ENCODE measurements at places on chromosomes 6 and 20.

GRCh38 chr6:14035071-14035847, 82.3 kb upstream of the CD83 start:
- DNase-seq = no peak

DNA sequence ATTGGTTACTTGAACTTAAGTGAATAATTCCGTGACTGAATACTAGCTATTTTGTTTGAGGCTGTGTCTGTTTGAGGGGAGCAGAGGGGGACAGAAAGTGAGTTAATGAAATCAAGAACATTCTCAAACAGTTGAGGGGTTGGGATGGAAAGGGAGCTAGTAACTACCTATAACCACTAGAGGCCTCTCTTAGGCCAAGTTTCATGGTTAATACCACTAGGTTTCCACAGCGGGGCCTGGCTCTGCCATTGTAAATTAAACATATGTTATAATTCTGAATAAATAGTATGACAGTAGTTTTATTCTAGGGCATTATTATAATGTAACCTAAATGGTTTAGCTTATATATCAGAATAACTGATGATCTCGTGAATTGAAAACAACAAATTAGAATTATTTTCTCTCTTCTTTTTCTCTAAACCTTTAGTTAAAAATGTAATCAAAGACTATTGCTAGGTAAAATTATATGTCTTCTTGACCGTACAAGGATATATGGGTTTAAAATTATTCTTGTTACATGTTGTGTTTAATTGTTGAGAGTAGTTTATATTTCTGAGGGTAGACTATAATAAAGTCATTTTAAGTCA, 108.1 kb downstream of the BCKDHB start:
- no peak for DNase-seq

DNA sequence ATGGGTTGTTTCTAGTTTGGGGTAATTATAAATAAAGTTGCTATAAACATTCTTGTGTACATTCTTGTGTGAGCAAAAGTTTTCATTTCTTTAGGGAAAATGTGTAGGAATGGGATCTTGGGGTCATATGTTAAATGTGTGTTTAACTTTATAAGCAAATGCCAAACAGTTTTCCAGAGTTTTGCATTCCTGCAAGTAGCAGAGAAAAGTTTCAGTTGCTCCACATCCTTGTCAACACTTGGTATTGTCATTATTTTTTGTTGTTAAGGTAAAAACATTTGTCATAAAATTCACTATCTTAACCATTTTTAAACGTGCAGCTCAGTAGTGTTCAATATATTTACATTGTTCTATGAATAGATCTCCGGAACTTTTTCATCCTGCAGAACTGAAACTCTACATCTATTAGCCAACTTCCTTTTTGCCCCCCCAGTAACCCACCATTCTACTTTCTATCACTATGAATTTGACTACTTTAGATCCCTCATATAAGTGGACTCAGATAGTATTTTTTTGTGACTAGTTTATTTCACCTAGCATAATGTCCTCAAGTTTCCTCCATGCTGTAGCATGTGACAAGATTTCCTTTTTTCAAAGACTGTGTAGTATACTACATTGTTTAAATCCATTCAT, 48.4 kb downstream of the PHACTR2 start:
- DNase-seq = no peak

DNA sequence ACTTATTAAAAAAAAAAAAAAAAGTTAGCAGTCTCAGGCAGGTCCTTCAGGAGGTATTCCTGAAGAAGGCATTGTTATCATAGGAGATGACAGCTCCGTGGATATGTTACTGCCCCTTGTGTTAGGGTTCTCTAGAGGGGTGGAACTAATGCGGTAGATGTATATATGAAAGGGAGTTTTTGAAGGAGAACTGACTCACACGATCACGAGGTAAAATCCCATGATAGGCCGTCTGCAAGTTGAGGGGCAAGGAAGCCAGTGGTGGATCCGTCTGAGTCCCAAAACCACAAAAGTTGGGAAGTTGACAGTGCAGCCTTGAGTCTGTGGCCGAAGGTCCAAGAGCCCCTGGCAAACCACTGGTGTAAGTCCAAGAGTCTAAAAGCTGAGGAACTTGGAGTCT, 103.4 kb downstream of the TULP4 start:
- DNase-seq = no peak

- DNase-seq = no peak
Measured at GRCh38 chr20:8562356-8562755, 430.3 kb downstream of the PLCB1 start.

DNA sequence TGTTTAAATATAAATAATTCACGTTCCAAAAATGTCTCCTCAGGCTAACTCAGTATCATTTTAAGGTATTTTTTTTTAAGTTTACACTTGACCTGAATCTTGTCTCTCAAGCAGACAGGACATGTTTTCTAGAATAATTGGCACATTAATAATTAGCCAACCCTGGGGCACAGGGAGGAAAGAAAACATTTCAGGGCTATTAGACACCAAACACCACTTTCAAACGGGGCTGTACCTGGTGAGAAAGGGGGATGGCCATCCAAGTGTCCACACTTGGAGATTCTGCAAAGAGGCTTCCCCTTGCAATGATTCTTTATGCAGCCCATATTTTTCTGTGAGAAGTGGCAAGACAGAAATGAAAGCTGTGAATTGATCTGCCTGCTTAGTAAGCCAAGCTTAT, 560.8 kb downstream of the CD109 start:
- DNase-seq = no peak

GRCh38 chr20:35093267-35093884, 769 bp upstream of the TRPC4AP start:
- no peak for DNase-seq

GRCh38 chr6:51108563-51109234, 290.0 kb downstream of the TFAP2B start:
- no peak for DNase-seq

- DNase-seq = peak; percentile 64
Measured at GRCh38 chr6:170279977-170280688, 10.7 kb downstream of the DLL1 start.

DNA sequence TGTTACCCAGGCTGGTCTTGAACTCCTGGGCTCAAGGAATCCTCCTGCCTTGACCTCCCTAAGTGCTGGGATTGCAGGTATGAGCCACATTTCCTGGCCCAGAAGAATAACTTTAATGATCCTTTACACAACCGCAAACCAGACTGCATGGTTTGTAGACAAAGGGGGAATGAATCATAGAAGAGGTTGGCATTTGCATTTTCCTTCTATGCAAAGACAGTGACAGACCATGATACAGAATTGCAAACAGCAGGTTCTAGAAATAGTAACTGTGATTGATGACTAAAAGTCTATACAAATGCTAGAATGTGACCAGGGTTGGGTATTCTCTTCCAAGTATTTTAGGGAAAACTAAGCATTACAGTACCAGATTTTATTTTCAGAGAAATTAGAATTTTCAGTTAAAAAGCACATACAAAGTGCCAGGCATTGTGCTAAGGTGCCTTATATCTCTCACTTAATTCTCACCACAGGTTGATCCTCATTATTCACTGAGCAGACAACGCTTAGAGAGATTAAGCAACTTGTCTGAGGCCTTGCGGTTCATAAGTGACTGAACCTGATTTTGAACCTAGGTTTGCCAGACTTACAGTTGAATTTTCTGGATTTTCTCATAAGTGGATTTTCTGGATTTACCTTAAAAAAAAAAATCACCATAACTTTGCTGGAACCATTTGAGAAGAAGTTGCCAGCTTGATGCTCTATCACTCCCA, 146.6 kb downstream of the ZFAND3 start:
- DNase-seq = no peak

GRCh38 chr20:62804627-62805154, at the start of gene OGFR:
Gene OGFR, plus strand, starts transcription at chr20:62804835. Its CDS starts 25 bp downstream, at chr20:62804860.
- DNase-seq = no peak

DNA sequence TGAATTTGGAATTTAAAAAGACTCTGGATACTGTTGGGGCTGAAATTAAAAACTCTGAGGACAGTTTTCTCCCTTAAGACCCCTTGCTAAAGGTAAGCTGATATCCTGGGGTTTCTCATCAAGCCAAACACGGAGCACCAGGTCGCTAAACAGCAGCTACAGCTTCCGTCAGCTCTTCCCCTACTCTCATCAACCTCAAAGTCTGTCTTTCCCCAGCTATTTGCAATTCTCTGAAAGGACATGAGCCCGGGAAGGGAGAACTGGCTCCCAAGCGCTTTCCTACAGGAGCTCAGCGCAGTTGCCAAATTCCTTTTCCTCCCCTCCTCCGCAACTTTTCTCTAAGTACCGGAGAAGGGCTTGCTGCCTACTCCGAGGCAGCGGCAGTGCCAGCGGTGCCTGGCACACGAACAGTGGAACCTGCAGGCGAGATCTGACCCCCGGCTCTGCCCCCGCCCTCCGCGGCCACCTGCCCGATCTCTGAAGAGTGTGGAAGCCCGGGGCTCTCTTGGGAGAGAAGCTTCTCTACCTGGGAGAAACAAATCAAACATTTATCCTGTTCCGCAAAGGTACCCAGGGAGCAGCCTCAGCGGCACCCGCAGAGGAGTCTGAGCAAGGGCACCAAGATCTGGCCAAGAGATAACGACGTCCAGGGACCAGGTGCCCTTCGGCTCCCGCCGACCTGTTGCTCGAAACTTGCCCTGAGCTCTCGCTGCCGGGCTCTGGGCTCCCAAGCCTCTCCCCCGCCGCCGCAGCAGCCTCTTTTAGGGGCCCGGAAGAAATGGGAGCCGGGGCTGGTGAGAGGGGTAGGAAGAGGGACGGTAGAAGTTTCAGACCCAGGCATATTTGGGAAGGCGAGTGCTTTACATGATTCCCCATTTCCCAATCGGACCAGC, 2.2 kb downstream of the CBLN4 start:
- no peak for DNase-seq

- DNase-seq = no peak
Measured at GRCh38 chr6:25709761-25710160, 44.8 kb upstream of the SLC17A4 start.

GRCh38 chr6:170485159-170485558, 67.9 kb downstream of the PSMB1 start:
- no peak for DNase-seq

DNA sequence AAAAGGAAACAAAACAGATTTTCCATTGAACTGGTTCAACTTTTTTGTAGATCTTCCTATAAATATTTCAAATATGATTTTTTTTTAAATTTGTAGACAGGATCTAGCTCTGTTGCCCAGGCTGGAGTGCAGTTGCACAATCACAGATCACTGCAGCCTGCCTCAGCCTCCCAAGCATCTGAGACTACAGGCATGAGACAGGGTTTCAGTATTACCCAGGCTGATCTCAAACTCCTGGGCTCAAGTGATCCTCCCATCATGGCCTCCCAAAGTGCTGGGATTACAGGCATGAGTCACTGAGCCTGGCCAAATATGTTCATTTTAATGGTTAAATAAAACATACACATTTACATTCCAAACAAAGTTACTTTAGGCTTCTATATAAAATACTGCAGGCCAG, 33.6 kb downstream of the SAMHD1 start:
- DNase-seq = no peak

GRCh38 chr6:9699888-9700287, 715.0 kb downstream of the TFAP2A start:
- DNase-seq = no peak

GRCh38 chr6:170085475-170086401, 205.1 kb downstream of the DLL1 start:
- peak; percentile 61 for DNase-seq

DNA sequence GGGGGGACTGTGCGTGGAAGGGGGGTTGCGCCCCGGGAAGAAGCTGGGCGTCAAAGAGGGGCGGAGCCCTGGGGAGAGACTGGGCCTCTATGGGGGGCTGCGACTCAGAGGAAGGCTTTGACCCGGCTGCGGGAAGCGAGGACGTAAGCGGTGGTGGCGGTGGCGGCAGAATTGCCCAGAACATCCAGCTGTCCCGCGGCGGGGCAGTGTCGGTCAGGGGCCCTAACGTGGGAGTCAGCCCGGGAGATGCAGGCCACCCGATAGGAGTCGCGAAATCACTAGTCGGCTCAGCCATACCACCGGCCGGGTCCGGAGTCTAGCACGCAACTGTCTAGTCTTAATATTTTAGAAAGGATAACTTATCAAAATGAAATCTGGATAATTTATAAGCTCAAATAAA, 387.6 kb upstream of the EYS start:
- DNase-seq = no peak

DNA sequence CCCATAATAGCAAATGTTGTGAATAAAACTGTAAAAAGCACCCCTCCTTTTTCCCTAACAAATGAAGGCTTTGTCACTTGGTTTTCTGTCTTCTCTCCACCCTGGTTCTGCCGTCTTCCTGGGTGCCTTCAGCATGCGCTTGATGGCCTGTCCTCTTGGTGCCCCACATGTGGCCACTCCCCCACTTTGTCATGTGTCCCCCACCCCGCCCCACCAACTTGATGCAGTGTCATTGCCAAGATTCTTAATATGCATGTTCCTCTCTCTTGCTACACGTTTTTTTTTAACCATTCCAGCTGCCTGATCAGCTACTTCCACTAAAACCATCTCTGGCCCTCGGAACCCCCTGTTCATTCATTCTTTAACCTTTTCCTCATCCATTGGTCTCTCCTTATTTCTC, 340.3 kb downstream of the QKI start:
- no peak for DNase-seq

DNA sequence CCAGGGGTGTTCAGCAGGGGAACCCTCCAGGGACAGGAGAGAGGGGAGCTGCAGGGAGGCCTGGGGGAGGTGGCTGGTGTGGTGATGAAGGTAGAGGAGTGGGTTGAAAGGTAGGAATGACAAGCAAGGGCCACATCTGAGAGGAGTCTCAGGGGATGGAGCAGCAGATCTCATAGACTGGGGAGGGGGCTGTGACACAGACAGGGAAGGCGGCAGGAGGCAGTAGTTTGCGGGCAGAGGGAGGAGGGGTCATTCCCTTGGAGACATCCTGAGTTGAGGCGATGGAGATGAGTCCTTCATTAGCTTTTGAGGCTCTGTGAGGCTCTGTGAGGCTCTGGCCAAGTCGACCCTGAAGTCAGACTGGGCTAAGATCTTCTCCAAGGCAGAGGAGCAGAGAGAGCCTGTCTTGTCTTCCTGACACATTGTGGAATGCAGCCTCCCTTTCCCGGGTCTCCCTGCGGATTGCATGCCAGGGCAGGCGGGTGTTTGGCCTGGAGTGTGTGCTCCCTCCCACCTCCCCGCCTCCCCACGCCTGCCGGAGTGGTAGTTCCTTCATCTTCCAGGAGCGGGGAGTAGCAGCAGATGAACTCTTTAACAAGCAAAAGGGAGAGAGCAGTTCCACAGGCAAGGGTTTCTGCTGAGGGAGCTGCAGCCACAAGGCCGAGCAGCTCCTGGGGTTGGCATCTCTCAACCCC, 34.3 kb upstream of the MLN start:
- DNase-seq = no peak

GRCh38 chr20:23537030-23537429, 31.3 kb downstream of the CST9L start:
- DNase-seq = no peak

GRCh38 chr6:33730611-33731010, 16.1 kb downstream of the IP6K3 start:
- DNase-seq = no peak

GRCh38 chr6:90874931-90875330, 288.1 kb upstream of the MAP3K7 start:
- DNase-seq = no peak
